ENCODE measurements at places on chromosomes 1 and 21.

GRCh38 chr1:234970731-234971476, 157.7 kb downstream of the TOMM20 start:
- DNase-seq: peak; percentile 94

DNA sequence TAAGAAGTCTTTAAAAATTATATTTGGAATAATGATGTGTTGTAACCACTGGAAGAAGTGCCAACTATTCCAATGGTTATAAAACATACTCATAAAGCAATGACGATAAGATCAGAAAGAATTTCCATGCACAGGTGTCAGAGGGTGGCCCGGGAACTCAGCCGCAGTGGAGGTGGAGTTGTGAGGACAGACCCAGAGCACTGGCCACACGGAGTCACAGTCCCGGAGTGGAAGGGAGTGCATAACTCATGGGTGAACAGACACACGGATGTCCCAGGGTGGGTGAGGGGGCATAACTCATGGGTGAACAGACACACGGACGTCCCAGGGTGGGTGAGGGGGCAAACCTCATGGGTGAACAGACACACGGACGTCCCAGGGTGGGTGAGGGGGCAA, 2.5 kb downstream of the KRTAP10-4 start:
- DNase-seq: no peak

DNA sequence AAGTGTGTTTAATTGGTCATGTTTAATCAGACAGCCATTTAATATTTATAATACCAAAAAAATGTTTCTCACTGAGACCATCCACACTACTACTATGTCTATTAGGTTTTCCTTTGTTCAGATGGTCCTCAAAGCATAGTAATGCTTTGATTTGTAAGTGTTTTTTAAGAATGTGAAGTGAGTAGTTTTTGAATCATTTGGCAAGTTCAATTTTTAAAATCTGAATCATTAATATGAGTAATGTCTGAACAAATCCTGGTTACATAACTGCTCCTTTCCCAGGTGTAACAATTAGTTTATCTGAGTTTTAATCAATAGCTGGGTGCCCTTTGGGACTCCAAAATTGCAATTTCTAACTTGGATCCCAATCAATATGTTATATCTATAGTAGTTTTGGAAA, 23.5 kb upstream of the RPL5 start:
- no peak for DNase-seq

DNA sequence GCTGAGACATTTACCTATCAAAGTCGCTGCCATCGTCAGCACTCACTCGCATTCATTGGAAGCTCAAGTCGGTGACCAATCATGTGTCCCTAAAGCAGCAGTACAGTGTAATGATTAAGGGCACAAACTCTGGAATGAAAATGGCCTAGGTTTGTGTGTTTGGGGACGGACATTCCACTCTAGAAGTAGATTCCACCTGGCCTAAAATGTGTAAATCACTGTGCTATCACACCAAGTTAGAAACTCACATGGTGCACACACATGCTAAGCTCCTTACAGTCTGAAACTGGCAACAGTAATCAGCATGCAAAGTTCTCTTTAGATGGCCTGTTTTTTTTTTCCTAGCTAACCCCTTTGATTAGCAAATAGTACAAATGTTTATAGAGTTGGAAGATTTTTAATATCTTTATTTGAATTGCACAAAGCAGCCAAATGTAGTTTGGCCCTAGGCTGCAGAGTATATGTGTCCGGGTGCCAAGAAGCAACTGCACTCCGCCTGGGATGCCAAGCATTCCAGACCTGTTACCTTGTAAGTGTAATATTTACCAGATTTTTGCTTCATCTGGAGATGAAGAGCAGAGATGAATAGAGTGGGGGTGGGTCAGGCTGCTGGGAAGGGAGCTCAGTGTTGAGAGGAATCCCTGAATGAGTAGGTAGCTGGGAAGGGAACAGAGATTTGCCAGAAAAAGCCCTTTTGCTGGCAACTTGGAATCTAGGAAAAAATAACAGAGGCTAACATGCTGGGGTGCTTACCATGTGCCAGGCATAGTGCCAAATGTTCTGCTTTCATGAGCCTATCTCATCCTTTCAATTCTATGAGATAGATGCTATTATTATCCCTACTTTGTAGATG, 35.2 kb downstream of the TGFB2 start:
- DNase-seq: no peak

DNA sequence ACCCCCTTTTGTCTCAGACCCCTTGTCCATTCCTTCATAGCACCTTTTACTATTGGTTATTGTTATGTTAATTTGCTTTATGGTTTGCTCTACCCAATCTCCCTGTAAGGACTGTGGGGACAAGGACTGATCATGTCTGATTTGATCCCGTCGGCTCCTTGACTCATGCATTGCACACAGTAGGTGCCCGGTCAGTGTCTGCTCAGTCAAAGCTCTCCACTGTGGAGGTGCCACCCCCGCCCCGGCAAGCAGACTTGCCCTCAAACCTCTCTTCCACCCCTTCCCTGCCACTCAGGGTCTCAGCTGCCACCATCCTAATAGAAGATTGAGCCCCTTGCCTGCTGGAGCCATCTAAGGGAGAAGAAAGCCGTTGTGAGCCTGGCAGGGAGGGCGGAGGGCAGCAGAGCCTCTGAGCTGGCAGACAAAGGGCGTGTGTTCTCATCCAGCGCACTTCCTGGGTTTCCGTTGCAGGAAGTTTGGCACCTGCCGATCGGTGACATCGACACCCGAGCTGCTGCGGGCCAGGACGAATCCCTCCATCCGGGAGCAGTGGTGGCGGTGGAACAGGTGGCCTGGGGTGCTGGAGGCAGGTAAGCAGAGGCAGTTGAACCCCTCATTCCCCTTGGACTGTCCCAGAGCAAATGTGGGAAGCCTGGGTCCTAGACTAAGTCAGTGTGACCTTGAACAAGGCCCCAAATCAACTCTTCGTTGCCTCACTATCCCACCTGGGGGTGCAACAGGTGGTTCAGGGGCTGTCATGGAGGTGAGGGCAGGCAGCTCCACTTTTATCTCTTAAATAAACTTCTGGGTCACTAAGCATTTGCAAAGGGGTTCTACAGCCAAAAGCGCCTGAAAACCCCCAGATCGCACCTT, 2.2 kb upstream of the FBLIM1 start:
- peak; percentile 64 for DNase-seq

- no peak for DNase-seq
These were observed 16.0 kb upstream of the RSPO1 start for GRCh38 chr1:37650721-37651120.

- DNase-seq: no peak
These were observed 187.2 kb upstream of the FOXD3 start for GRCh38 chr1:63135174-63135512.

DNA sequence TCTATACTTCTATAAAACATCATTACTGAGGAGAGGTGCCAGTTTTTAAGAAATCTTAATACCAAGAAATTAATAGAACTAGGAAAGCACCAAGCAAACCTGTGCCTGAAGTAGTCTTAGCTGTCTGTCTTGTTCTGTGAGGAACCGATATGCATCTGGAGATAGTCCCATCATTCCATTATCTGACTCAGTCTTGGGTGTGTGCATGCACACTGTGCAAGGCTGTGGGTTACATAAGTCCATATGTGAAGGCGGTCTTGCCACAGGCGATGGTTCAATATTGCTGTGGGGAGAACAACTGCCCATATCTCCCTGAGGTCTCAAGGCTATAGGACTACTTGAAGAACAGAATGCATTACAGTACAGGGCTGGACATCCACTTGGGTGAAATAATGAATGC, 33.8 kb downstream of the STIL start:
- DNase-seq: no peak

DNA sequence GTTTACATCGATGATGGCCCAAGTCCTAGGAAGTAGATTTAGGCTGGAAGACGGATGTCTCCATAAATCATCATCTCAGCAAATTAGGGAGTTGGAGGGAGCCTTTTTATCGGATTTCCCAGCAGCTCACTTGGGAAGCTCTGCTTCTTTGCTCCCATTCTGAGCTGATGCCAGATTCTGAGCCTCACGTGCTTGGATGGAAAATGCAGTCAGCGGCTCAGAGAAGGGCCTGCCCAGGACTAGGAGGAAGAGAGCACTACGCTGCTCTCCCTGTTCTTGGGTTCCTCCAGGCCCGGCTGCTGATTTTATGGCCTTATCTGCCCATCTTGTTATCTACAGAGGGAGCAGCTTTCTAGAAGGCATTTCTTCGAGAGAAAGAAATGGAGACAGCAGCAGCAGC, 42.0 kb downstream of the UBIAD1 start:
- no peak for DNase-seq

GRCh38 chr1:72284084-72284347, 1.7 kb upstream of the NEGR1 start:
- no peak for DNase-seq

GRCh38 chr1:228472655-228473054, 14.5 kb upstream of the RNF187 start:
- no peak for DNase-seq

- no peak for DNase-seq
These were observed 11.2 kb downstream of the PDZK1IP1 start for GRCh38 chr1:47178654-47179016.

GRCh38 chr1:182080040-182080439, 18.5 kb upstream of the ZNF648 start:
- DNase-seq: no peak

GRCh38 chr1:153513666-153514065, 22.1 kb downstream of the S100A6 start:
- DNase-seq: no peak

GRCh38 chr1:99527545-99527944, 118.4 kb upstream of the PALMD start:
- DNase-seq: no peak

DNA sequence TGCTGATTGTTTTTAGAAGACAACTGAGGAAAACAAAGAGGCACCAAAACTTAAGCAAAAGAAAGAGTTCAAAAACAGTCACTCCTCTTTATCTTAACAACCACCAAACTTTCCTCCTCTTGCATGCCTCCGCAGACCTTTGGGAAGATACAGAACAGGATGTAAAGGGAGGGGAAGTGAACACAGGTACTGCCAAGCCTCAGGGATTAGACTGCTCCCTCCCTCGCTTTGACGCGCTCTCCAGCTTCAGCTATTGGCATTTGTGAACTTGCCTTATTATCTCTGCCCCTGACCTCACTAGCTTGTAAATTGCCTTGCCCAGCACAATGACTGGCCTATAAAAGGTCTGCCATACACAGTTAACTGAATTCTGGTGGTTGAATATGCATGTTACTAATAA, 4.8 kb upstream of the SRP9 start:
- no peak for DNase-seq

DNA sequence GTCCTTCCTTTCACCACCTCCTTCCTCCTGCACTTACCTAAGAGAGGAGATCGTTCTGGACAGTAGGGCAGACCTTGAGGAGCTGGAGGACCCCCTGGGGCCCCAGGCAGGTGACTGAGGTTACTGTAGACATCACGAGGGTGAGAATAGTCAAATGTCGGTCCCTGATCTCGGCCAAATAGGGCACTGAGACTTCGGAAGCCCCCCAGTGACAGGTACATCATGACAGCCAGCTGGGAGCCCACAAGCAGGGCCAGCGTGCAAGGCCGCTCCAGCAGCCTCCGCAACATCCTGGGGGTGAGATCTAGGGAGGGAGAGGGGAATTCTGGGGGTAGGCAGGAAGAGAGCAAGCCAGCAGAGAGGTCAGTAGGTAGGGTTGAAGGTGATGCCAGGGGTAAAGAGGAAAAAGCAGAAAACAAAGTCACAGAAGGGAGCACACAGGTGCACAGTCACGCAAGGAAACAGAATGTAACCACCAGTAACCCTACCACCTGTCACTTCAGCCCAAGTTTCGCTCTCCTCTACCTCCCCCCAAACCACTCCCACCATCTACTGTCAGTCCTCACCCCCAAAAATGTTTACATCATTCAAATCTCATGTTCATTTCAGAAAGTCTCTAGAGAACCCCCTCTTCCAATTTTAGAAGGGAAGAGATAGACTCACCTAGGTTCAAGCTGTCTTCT, 1.4 kb downstream of the B4GALT3 start:
- no peak for DNase-seq

GRCh38 chr1:38834937-38835827, 24.4 kb downstream of the RRAGC start:
- DNase-seq: peak; percentile 100

- DNase-seq: no peak
These were observed 90.5 kb downstream of the LAMC2 start for GRCh38 chr1:183276386-183277080.

DNA sequence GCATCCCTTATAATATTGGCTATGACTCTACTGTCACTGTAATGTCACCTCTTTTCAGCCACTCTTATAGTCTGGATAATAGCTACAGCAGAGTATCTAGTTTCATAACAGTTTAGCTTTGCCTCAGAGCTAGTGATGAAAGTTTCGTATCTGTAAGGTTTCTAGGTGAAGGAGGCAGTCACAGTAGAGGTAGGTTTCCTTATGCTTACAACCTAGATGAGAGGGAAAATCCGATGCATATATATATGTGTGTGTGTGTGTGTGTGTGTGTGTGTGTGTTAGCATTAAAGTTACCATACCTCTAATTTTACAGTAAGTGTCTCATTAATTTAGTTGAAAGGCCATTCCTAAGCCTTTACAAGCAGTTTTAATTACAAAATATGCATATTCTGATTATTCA, 2.2 kb upstream of the TOR1AIP2 start:
- no peak for DNase-seq

DNA sequence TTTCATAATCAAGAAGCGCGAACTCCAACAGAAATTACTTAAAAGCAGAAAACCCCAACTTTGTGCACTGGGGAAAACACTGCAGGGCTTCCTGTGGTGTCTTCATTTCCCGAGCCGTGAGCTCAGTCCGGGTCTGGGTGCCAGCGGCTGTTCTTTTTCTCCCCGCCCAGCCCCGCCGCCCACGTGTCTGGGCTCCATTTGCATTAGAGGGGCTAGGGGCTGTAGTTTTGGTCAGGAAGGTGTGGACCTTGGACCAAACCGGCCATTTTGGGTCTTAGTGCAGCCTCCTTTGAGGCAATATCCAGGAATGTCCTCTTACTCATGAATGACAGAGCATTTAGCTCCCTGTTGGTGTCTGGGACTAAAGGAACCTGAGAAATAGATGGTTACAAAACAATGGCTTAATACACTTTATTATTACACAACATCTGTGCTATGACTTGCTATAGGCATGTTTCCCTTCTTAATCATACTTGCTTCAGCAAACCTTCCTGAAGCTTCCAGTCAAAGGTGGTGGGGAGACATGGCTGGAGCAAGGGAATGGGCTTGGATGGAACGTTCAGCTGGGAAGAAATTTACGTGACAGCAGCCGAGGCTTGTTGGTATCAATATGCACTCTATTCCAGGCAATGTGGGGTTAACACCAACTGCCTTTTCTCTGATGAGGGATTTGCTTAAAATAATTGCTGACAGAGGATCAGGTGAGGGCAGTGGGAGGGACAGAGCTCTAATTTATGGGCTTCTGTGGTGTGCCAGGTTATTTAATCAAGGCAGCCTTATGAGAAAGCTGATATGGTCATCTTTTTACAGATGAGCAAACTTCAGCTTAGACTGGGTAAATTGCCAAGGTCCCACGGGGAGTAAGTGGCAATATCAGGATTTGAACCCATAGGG, 1.1 kb downstream of the AGTRAP start:
- no peak for DNase-seq

DNA sequence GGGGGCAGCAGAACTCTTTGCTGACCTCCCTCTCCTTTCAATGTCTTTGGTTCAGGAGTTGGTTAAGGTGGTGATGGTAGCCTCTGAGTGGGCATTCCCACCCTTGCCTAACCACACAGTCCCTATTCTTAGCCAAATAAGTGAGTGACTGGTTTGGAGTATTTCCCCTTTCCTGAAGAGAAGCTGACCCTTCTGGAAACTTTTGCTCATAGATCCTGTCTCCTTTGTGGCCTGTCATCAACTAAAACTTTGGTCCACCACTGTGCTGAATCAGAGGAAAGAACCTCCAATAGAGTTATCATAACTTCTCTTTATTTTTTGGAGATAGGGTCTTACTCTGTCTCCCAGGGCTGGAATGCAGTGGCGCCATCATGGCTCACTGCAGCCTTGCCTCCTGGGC, 31.1 kb downstream of the C1orf21 start:
- no peak for DNase-seq

GRCh38 chr1:224763126-224763775, 147.1 kb downstream of the CNIH3 start:
- no peak for DNase-seq
